ENCODE measurements at places on chromosomes 16 and 17. TPM values are rescaled to one million over a fixed set of nuclear protein-coding genes. Genes with fewer than 3 reads are reported as not detected.

DNA sequence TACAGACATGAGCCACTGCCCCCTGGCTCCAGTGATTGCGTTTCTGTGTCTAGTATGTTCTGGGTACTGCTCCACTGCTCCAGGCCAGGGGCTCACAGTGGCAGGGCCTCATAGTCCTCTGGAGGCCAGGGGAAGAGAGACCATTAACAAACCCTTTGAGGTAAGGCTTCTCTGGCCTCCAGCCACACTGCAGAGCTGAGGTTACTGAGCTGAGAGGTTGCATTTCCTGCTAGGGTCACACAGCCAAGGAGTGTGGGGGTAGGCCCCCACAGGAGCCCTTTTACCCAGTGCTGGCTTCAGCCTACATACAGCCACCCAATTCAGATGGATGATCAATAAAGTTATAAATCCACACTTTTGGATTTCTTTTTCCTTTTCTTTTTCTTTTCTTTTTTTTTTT lies 50.4 kb upstream of the DLX4 start:
- DNase-seq = no peak

DNA sequence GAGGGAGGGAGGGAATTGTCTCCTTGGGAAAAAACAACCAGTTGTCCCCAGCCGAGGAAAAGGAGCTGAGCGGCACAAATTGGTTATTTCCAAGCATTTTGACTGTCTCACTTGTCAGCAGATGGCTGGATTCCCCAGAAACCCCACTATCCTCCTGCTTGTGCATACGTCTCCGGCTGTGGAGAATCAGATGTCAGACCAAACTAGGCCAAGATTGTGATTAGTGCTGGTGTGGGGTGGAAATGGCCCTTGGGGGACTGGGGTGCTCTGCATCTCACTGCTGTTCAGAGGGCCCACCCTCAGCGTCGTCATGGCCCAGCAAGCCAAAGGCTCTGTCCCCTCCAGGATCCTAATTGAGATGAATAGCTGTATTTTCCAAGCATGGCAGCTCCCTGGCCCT lies 131.7 kb upstream of the HSBP1 start:
- DNase-seq = no peak

DNA sequence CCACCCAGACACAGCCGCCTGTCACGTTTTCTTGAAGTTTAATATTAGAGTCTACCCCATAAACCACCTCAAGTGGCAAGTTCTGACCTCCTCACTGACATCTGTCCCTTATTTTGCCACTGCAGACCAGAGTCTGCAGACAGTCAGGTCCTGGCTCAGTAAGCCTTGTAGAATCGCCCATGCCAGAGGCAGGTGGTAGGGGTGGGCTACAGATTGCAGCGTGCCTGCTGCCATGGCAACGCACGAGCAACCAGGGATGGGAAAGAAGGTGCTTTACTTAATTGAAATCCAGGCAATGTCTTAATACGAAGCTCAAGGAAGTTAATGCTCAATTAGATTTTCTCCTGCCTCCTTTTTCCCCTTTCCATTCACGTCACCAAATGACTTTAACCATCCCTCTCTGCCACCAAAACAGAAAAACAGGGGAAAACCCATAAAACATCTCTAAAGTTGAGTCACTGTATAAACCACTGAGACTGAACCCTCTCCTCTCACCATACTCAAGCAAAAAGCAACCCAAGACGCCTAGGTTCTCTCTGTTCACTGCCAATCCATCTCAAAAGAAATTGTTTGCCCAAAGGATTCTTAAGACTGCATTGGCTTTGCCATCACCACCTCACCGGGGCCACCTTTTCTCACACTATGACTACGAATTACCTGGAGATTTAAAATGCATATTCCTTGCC lies 228.8 kb downstream of the SLC39A11 start:
- DNase-seq = no peak

DNA sequence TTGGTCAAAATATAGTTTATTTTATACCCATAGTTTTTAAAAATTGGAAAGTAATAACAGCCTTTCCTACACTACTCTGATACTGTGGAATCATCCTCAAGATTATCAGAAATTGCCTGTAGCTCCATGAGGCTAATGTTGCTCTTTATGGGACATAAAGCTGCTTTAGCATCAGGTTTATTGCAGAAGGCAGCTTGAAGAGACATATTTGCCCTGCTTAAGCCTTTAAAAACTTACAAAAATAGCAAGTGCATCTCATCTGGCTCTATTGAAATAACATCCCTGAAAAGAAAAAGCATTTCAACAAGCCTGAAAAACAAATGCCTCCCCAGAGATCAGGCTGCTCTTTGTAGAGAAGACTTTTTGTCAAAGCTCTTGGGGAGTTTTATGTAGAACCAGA lies 142.9 kb upstream of the MON1B start:
- DNase-seq = no peak

- no peak for DNase-seq
Measured at GRCh38 chr17:226108-227077, 44.9 kb upstream of the DOC2B start.

GRCh38 chr16:88022076-88023042 lies 71.1 kb downstream of the BANP start:
- DNase-seq = no peak

GRCh38 chr17:43935204-43935925 lies 6.9 kb downstream of the PPY start:
- DNase-seq = no peak

- DNase-seq = no peak
Measured at GRCh38 chr17:5210091-5210490, 18.4 kb upstream of the ZNF594 start.

DNA sequence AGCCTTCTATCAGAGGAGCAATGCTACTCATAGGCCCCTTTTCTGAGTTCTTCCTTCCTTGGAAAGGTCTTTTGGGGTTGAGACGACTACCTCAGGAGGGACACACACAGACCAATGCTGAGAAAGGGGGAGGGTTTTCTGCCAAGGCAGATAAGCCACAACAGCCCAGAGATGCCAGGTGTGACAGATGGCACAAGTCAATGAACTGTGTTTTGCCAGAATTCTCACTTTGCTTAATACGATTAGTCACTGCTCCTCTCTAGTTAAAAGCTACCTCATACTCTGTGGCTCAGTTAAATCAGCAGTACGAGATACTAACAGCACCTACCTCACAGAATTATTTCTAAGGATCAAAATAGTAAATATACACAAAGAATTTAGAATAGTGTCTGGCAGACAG lies 8.0 kb downstream of the BRD7 start:
- no peak for DNase-seq

DNA sequence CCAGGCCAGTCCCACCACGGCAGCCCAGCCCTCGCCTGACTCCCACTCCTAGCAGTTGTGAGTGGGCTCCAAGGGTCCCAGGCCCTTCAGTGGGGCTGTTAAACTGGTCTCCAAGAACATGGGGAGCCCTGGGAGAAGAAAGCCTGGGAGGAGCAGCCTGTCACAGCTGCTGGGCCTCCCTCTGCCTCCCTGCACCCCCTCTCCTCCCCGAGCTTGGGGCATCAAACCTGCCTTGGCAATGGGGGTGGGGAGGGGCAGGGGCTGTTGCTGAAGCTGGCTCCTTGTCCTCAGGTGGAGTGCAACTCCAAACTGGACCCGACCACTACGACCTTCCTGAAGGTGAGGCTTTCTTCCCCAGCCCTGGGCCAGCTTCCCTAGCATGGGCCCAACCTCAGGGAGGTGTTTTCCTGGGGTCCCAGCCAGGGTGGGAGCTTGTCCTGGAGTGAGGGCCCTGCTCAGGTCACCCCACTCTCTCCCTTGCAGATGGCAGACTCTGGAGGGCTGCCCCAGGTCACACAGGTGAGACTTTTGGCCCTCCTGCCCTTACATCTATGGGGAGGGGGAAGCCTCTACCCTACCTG lies 6.6 kb upstream of the SETD6 start:
- no peak for DNase-seq

- DNase-seq = no peak
Measured at GRCh38 chr17:82305727-82306300, 11.6 kb downstream of the CD7 start.

DNA sequence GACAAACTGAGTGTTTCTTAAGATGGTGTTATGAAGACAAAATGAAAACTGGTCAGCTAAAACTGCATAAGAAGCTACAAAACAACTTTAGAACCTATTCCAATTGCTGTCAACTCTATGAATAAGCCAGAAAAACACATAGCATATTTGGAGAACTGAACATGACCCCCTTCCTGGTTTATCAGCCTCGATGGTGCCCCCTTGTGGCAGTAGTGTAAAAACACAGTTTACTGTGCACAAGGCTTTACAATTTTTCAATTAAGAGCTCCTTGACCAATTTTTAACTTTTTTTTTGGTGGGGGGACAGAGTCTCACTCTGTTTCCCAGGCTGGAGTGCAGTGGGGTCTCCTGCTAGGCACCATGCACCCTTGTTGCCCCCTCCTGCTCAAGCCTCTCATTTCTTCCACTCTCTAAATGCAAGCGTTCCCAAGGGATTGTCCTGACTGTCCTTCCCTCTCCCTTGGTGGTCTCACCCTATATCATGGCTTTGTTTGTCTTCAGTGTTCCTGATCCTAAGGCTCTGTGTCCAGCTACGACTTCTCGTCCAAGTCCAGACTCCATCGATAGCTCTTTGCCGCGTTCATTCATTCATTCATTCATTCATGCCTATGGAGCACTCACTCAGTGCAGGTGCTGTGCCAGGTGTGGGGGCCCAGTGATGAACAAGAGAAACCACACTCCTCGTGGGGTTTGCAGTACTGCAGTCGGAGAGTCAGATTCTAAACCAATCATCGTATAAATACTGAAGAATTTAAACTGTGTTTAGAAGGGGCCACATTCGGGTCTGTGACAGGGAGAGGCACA lies 7.5 kb downstream of the EIF1 start:
- peak; percentile 82 for DNase-seq

GRCh38 chr16:59878999-59879398 lies 1144.9 kb upstream of the GOT2 start:
- DNase-seq = no peak

DNA sequence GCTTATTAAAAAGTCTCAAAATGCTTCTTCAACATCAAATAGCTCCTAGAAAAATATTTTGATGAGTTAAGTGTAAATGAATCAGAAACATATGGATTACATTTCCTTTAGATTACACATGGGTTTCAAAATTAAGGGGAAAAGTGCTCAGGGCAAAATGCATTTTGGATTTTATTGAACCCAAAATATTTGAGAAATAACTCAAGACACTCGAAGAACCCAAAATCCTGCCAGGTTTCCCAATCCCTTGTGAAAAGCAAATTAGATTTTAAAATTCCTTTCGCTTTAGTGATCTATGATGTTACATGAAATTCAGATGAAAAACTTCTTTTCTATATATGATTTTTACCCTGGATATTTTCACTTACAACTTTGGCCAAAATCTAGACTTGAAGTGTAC lies 847.4 kb upstream of the SOX9 start:
- no peak for DNase-seq

DNA sequence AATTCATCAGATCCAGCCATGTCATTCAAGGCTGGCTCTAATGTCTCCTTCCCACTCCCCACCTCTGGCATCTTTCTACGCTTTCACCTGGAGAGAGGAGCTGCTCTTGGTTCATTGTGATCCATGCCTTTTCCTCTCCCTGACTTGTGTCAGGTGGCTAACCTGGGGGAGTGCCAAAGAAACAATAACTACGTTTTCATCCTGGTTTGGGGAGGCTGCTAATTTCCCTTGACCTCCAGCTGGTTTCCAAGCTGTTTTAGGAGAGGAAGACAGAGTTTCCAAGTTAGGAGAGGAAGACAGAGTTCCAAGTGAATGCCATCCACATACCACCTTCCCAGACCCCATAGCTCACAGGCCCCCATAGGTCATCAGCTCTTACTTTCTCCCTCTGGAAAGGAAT lies 40.0 kb upstream of the HLF start:
- no peak for DNase-seq

DNA sequence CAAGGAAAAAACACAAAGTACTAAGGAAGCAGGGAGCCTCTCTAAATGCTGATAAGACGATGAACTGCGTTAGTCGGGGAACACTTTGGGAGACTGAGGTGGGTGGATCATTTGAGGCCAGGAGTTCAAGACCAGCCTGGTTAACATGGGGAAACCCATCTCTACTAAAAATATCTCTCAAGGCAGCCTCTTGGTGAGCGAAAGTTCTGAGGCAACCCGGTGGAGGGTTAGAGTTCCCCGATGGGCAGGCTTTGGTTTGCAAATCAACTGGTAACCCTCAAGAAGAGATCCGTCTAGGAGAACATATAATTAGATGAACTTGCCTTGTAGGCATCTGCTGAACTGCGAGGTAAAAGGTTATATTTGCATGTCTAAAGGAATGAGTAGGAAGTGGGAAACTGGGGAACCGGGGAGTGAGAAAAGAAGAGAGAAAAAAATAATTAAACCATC lies 44.6 kb downstream of the WSB1 start:
- DNase-seq = peak; percentile 38

- DNase-seq = no peak
Measured at GRCh38 chr16:63201851-63202250, 1165.6 kb upstream of the CDH8 start.

DNA sequence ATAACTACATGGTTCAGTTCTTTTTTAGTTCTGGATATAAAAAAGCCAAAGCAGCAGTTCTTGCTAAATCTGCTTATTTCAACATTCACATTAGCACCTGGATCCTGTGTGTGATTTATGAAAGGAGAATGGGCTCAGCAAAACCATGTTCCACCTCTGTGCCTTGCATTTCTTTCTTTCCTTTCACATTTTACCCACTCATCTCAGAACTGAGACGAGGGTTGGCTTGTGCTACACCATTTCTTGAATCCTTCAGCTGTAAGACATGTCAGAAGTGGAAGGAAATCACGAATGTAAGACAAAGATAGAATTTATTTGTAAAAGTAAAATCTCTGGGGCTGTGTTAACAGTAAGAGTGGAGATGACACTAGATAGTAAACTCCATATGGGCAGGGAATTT lies 1.2 kb upstream of the UTP6 start:
- no peak for DNase-seq

DNA sequence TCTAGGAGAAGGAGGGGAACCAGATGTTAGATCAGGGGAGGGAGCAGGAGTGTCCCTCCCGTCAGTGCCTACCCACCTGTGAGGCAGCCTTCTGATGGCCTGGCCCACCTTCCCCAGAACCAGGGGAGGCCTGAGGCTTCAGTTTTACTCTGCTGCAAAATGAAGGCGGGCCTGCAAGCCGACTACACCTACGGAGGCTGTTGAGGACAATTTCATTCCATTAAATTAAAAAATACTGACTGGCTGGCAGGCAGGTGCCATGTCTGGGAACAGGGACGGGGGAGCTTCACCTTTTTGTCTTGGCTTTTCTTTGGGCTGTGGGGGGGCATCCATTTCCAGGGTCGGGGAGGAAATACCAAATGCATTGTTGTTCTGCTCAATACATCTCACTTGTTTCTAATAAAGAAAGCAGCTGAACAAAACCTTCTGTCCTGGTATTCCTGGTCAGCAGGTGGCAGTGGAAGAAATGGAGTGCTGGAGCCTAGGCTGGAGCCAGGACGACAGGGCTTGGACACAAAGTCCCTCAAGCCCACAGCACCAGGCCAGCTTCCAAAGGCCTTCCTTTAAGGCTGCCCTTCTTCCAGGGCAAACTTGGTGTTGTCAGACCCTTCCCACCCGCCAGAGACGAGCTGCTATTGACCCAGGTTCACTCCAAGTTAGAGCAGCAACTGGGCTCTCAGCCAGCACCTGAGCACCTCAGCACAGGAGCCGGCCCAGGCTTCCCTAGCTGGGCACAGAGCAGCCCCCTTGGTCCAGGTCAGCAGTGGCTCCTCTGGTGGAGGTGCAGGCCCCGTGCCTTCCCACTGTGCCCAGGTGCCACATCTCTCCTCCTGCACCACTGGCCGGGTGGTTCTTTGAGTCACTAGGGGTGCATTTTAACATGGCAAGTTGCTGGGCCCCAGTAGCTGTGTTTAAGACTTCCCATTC lies 23.5 kb downstream of the PLCD3 start:
- DNase-seq = no peak

The IRX6 gene
- 0.15 TPM for total RNA-seq

The ARHGDIG gene
- not detected for total RNA-seq

The GSG1L gene
- total RNA-seq = not detected

The CDRT15L2 gene
- total RNA-seq = not detected

The ANKS4B gene
- not detected for total RNA-seq

The NACA2 gene
- not detected for total RNA-seq

The FAM83G gene
- total RNA-seq = 14.6 TPM

All from B cell (primary cell).